ENCODE measurements at places on chromosomes 7 and 10. TPM values are rescaled to one million over a fixed set of nuclear protein-coding genes. Genes with fewer than 3 reads are reported as not detected.

Gene AMPH
- not detected for total RNA-seq

DNA sequence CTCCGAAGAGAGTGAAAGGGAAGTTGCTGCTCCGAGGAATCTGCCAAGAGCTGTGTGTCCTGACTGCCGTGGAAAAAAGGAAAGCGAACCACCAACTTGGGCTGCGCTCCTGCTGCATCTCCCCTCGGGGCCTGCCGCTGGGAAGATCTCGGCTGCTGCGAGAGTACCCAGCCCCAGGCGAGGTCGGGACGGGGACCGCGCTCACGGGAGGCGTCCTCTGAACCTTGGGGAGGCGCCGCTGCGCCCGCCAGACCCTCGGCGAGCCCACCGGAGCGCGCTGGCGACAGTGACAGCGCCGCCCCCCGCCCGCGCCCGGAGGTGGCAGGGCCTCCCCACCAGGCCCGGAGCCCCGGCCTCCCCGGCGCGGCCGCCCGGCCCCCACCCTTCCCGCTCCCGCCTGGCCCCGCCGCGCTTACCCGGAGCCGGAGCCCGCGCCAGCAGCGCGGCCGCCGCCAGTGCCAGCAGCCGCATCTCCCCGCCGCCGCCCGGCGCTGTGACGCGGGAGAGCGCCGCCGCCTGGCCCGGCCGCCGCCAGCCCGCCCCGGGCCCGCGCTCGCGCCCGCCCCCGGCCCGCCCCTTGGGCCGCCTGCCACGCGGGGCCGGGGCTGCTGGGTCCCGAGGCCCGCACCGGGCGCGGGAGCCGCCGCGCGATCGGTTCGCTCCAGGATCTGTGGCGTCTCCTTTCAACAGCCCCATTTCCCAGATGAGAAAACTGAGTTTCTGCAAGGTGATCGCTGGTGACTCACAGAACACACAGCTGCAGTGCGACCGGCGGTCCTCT is at the start of gene VSTM4:
Gene VSTM4, minus strand, starts transcription at position 508 of the 781 bp plus-strand sequence. Its CDS starts 37 bp downstream, at position 471.
- H3K27me3 ChIP-seq, result peaks cover 65% of the 10 kb centered on the region
- peak within 1 kb of the TSS; percentile 53 for H3K4me3 ChIP-seq
- H3K27ac ChIP-seq, result no peak within 1 kb of the TSS

Gene TBATA
- not detected for total RNA-seq

Gene C10orf62
- total RNA-seq, result not detected

- H3K36me3 ChIP-seq, result peaks cover 2% of the 10 kb centered on the region
- peaks cover 82% of the 10 kb centered on the region for H3K27me3 ChIP-seq
- peaks cover 23% of the 10 kb centered on the region for H3K4me1 ChIP-seq
- DNase-seq, result no peak
- H3K4me3 ChIP-seq, result no peak overlapping the region
- H3K27ac ChIP-seq, result no peak overlapping the region
These were observed 88.9 kb upstream of the PAX2 start for GRCh38 chr10:100656454-100656853.

GRCh38 chr10:63631991-63632390 is 110.8 kb downstream of the REEP3 start:
- H3K4me3 ChIP-seq, result no peak overlapping the region
- no peak overlapping the region for H3K27ac ChIP-seq
- H3K4me1 ChIP-seq, result peaks cover 31% of the 10 kb centered on the region
- no peaks in the 10 kb centered on the region for H3K36me3 ChIP-seq

GRCh38 chr7:29343399-29343798 is 148.8 kb downstream of the CHN2 start:
- H3K27me3 ChIP-seq, result peaks cover 6% of the 10 kb centered on the region
- no peak overlapping the region for H3K27ac ChIP-seq
- H3K4me1 ChIP-seq, result no peaks in the 10 kb centered on the region
- no peak for DNase-seq
- no peak overlapping the region for H3K4me3 ChIP-seq

GRCh38 chr10:92208157-92208720 is 82.6 kb downstream of the CPEB3 start:
- no peaks in the 10 kb centered on the region for H3K27me3 ChIP-seq
- H3K36me3 ChIP-seq, result peaks cover 6% of the 10 kb centered on the region
- DNase-seq, result no peak
- H3K27ac ChIP-seq, result no peak overlapping the region
- H3K4me3 ChIP-seq, result no peak overlapping the region

DNA sequence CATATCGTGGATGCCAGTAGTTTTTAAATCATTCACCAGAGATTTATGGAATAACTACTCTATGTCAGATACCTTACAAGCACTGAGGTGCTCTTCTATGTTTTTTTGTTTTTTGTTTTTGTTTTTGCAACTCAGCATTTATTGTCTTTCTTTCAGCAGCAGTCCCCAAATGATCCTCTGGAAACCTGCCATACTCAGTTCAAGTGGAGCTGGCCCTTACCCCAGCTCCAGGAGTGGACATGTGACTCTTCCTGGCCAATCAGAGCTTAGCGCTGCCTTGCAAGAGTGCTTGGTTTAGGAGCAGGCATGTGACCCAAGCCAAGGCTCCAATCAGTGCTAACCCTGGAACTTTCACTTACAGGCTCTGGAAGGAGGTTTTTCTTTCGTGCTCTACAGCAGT is 356.6 kb upstream of the ZMIZ1 start:
- no peaks in the 10 kb centered on the region for H3K4me1 ChIP-seq
- DNase-seq, result no peak
- no peak overlapping the region for H3K4me3 ChIP-seq
- no peak overlapping the region for H3K27ac ChIP-seq
- H3K36me3 ChIP-seq, result no peaks in the 10 kb centered on the region

- peaks cover 25% of the 10 kb centered on the region for H3K27me3 ChIP-seq
- no peaks in the 10 kb centered on the region for H3K4me1 ChIP-seq
- no peaks in the 10 kb centered on the region for H3K36me3 ChIP-seq
- no peak for DNase-seq
- H3K27ac ChIP-seq, result no peak overlapping the region
These were observed 25.6 kb downstream of the ADCYAP1R1 start for GRCh38 chr7:31077484-31078362.

DNA sequence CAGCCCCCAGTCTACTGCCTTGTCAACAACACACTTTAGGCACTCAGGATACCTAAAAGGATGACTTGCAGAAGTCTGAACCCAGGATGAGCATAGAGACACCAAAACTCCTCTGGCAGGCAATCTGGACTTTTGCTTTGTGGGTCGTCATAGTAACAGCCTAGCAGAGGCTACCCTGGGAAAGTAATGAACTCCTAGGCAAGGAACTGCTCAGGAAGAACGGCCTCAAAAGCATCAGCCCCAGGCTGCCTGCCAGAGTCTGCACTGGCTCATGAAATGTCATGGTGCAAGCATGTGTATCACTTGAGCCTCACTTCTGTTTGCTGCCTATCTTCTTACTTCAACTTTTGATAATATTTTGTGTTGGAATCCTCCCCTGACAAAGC is 715.1 kb downstream of the GRID1 start:
- H3K36me3 ChIP-seq, result no peaks in the 10 kb centered on the region
- DNase-seq, result no peak
- no peaks in the 10 kb centered on the region for H3K27me3 ChIP-seq
- H3K4me3 ChIP-seq, result no peak overlapping the region

DNA sequence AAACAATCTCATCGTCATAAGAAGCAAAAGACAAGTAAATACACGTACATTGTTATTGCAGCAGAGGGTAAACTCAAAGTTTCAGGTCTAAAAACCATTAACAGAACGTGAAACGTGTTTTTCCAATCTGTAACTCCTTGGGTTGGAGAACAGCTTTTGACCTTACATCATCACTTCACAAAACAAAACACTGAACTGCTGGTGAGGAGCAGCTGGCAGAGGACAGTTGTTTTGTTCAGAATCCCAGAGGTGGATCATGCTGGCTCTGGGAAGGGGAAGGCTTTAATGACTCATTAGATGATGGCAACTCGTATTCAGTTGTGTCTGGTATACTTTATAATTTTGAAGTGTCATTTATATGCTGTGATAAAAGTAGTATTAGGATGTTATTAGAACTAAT is 923.0 kb upstream of the CELF2 start:
- no peak for DNase-seq
- H3K27me3 ChIP-seq, result no peaks in the 10 kb centered on the region
- no peak overlapping the region for H3K4me3 ChIP-seq
- no peaks in the 10 kb centered on the region for H3K36me3 ChIP-seq

Gene SORCS1
- not detected for total RNA-seq

- H3K27ac ChIP-seq, result peak overlapping the region; percentile 54
- H3K4me1 ChIP-seq, result peaks cover 28% of the 10 kb centered on the region
- no peaks in the 10 kb centered on the region for H3K27me3 ChIP-seq
- no peak for DNase-seq
- peaks cover 2% of the 10 kb centered on the region for H3K36me3 ChIP-seq
These were observed 718 bp downstream of the DYNC2I1 start for GRCh38 chr7:158856883-158857668.

DNA sequence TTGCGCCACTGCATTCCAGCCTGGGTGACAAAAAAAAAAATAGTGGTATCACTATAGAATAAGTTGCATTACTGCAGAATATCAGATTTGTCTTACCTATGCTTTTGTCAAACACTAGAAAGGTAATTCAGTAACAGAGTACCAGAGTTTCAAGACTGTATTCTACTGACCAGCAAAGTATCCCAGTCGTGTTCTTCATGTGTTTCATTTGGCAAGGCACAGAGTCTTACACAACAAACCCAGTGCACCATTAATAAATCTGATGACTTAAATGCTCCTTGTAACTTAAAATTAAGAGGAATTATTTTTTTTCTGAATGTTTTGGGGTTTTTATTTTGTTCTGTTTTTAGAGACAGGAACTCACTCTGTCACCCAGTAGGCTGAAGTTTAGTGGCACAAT is 34.4 kb upstream of the PBLD start:
- H3K27ac ChIP-seq, result no peak overlapping the region
- peaks cover 2% of the 10 kb centered on the region for H3K4me1 ChIP-seq
- DNase-seq, result no peak
- no peaks in the 10 kb centered on the region for H3K27me3 ChIP-seq
- H3K36me3 ChIP-seq, result peaks cover 21% of the 10 kb centered on the region
- H3K4me3 ChIP-seq, result no peak overlapping the region

GRCh38 chr10:120327675-120328074 is 129.4 kb upstream of the PLPP4 start:
- no peaks in the 10 kb centered on the region for H3K36me3 ChIP-seq
- no peak overlapping the region for H3K4me3 ChIP-seq
- H3K27ac ChIP-seq, result no peak overlapping the region
- no peak for DNase-seq
- H3K27me3 ChIP-seq, result no peaks in the 10 kb centered on the region

GRCh38 chr7:116259871-116260440 is 49.6 kb downstream of the TES start:
- no peak overlapping the region for H3K27ac ChIP-seq
- no peaks in the 10 kb centered on the region for H3K27me3 ChIP-seq
- H3K36me3 ChIP-seq, result peaks cover 8% of the 10 kb centered on the region
- DNase-seq, result no peak
- peaks cover 2% of the 10 kb centered on the region for H3K4me1 ChIP-seq

- H3K36me3 ChIP-seq, result peaks cover 5% of the 10 kb centered on the region
- DNase-seq, result peak; percentile 30
- no peak overlapping the region for H3K4me3 ChIP-seq
- H3K4me1 ChIP-seq, result peaks cover 29% of the 10 kb centered on the region
- no peaks in the 10 kb centered on the region for H3K27me3 ChIP-seq
These were observed 2.7 kb downstream of the REPIN1 start for GRCh38 chr7:150371131-150371995.

- no peaks in the 10 kb centered on the region for H3K27me3 ChIP-seq
- no peaks in the 10 kb centered on the region for H3K4me1 ChIP-seq
- no peaks in the 10 kb centered on the region for H3K36me3 ChIP-seq
- no peak overlapping the region for H3K27ac ChIP-seq
These were observed 16.2 kb downstream of the PKD1L1 start for GRCh38 chr7:47932016-47932415.

Gene PDCD4
- 237 TPM for total RNA-seq

- H3K27me3 ChIP-seq, result peaks cover 40% of the 10 kb centered on the region
- H3K27ac ChIP-seq, result no peak overlapping the region
- H3K4me1 ChIP-seq, result no peaks in the 10 kb centered on the region
- no peak for DNase-seq
- no peaks in the 10 kb centered on the region for H3K36me3 ChIP-seq
These were observed 132.9 kb downstream of the FAM204A start for GRCh38 chr10:118209215-118209614.

DNA sequence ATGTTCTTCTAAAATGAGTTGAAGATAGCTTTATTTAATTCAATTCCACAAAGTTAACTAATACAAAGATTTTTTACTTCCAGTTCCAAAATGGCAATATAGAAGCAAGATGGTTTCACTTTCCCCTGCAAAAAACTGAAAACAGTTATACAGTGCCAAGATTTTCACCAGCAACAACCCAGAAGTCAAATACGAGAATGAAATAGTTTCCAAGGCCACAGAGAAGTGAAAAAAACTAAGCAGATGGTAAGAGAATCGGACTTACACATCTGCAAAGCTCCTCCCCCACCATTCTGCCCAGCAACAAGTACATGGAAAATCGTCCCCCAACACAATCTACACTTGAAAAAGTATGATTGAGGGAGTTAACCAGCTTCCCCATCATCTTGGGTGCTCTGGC is 30.3 kb upstream of the KEL start:
- no peak overlapping the region for H3K27ac ChIP-seq
- H3K36me3 ChIP-seq, result no peaks in the 10 kb centered on the region
- peaks cover 14% of the 10 kb centered on the region for H3K27me3 ChIP-seq
- H3K4me1 ChIP-seq, result no peaks in the 10 kb centered on the region
- H3K4me3 ChIP-seq, result no peak overlapping the region

GRCh38 chr10:36168777-36169176 is 526.7 kb upstream of the FZD8 start:
- H3K4me3 ChIP-seq, result no peak overlapping the region
- no peaks in the 10 kb centered on the region for H3K36me3 ChIP-seq
- no peak for DNase-seq

Gene ELAPOR2
- 2.9 TPM for total RNA-seq

Gene FGF8
- total RNA-seq, result not detected

GRCh38 chr7:22662556-22663356 is 64.2 kb upstream of the IL6 start:
- no peak overlapping the region for H3K27ac ChIP-seq
- peaks cover 11% of the 10 kb centered on the region for H3K27me3 ChIP-seq
- DNase-seq, result no peak
- H3K36me3 ChIP-seq, result peaks cover 19% of the 10 kb centered on the region

Gene PDE1C
- total RNA-seq, result not detected

Gene CYP2C9
- total RNA-seq, result not detected

All from activated naive CD8-positive, alpha-beta T cell treated with anti-CD3 and anti-CD28 coated beads, Interleukin-2, amount 10 ng/mL, durations not matched to agents 7 days and 5 days (primary cell).